ENCODE measurements at places on chromosomes 6 and 20.

DNA sequence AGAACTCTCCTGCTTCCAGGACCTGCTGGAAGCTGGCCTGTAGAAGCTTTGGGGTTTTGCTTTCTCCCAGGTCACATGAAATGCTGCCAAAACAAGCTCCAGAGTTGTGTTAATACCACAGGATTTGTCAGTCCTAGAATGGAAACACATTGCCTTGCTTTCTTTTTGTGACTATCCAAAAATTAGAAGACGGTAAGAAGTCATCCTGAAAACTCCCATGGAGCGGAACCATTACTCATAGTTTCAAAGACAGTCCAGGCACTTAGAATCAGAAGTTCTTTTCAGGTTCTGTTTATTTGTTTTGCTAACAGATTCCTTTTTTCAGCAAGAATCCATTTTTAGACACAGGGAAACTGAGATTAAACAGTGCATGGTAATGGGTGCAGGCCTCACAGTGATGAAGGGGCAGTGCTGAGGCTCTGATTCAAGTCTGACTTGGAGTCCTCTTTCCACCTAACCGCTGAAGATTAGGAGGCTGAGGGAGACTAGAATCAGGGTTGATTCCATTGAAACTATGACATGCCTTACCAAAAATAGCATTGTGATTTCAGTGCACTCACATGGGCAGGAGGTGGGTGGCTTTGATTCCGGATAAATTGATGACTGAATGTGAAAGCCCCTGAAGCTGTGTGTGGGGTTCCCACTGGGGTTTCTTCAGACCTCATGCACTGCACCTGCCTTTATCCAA is 72.2 kb upstream of the NAA20 start:
- peak overlapping the region; percentile 83 for H3K27ac ChIP-seq
- peaks cover 50% of the 10 kb centered on the region for H3K4me1 ChIP-seq
- H3K36me3 ChIP-seq: peaks cover 6% of the 10 kb centered on the region
- H3K4me3 ChIP-seq: no peak overlapping the region

DNA sequence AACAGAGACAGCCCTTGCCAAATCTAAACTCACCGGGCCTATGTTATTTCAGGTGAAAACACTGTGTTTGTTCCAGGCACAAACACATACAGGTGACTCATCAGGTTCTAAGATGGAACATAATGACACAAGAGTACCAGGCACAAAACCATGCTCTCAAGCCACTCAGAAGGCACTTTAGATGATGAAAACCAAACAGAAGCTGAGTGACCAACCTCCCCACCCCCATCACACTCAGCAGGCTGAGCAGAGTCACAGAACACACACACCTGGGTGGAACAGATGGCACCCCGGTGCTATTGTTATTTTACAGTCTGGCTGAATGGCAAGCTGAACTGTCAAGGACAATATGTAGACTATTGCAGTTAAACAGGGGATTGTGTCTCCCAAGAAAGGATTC is 20.6 kb upstream of the NKX2-2 start:
- no peak overlapping the region for H3K27ac ChIP-seq
- ATAC-seq: no peak
- H3K4me1 ChIP-seq: no peaks in the 10 kb centered on the region
- peaks cover 21% of the 10 kb centered on the region for H3K27me3 ChIP-seq
- H3K36me3 ChIP-seq: no peaks in the 10 kb centered on the region

DNA sequence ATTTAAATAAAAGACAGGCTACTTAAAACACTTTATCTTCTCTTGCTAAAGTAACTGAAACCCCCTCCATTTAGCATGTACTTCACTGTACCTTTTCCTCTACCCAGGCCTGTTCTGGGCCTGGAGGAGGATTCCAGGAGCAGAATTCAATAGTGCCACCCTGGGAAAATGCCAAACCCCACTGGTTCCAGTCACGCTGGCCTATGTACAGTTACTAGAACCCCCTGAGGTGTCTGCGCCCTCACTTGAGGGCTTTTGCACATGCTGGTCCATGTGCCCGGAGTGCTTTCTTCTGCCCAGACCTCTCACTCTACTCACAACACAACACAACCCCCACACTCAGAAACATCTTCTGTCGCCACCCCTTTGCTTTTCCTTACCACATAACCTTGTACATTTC is 45.5 kb downstream of the TRAM2 start:
- peaks cover 12% of the 10 kb centered on the region for H3K4me1 ChIP-seq
- peaks cover 31% of the 10 kb centered on the region for H3K36me3 ChIP-seq
- ATAC-seq: no peak
- H3K27ac ChIP-seq: no peak overlapping the region
- no peaks in the 10 kb centered on the region for H3K27me3 ChIP-seq
- no peak overlapping the region for H3K4me3 ChIP-seq

DNA sequence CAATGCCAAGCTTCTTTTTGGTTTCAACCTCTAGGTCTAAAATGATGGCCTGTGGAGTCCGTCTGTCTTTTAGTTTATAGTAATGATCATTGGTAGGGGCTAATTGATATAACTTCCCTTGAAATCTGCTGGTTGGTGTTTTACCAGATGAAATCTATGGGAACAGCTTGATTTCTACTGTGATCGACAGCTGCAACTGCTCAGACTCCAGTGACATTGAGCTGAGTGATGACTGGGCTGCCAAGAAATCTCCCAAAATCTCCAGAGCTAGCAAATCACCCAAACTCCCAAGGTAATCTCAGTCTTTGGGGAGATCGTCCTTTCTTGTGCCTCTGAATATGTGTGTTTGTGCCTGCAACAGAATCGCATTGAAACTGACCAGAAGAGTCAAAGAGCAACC is 70.5 kb upstream of the TMEM181 start:
- H3K4me1 ChIP-seq: no peaks in the 10 kb centered on the region
- H3K4me3 ChIP-seq: no peak overlapping the region
- peaks cover 60% of the 10 kb centered on the region for H3K36me3 ChIP-seq
- no peak overlapping the region for H3K27ac ChIP-seq
- H3K27me3 ChIP-seq: no peaks in the 10 kb centered on the region

Data from stimulated activated memory B cell treated with anti-CD40 and anti-IgM and Interleukin-4, amounts not matched to agents 10 μg/mL and 1 μg/mL and 100 μg/mL, for 72 hours (primary cell).